ENCODE measurements at places on chromosomes 2 and 18. TPM values are rescaled to one million over a fixed set of nuclear protein-coding genes. Genes with fewer than 3 reads are reported as not detected.

DNA sequence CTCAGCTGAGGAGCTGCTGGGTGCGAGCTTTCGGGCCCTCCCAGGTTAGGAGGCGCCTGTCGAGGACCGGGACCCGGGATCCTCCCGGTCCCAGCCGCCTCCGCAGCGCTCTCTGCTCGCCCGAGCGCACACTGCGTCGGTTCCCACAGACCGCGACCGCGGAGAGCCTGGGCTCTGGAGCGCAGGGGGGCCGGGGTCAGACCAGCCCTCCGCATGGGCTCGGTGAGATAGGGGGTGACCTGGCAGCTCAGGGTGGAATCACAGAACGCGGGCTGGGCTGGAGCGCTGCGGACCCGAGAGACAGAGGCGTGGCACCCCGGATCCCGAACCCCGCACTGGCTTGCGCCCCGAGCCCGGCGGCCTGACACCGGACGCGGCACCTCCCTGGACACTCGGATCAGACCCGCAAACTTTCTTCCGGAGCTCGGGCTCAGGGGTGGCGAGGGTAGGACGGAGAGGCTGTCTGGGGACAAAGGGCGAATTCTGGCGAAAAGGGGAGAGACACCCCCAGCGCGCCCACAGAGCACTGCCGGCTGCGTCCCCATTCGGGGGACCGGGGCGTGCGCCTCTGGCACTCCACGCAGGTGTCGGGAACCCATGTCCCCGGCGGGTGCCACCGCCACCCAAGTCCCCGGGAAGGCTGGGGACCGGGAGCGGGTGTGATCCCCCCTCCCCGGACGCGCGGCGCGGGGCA lies 612 bp downstream of the DIPK1C start:
- DNase-seq, result no peak

- DNase-seq, result no peak
Measured at GRCh38 chr2:20037660-20038059, 13.8 kb downstream of the LAPTM4A start.

GRCh38 chr2:126644630-126645191 lies 11.2 kb upstream of the GYPC start:
- no peak for DNase-seq

The RAPGEF4 gene
- 45.1 TPM for total RNA-seq

GRCh38 chr2:102187496-102188150 lies 800 bp downstream of the IL1RL2 start:
- DNase-seq, result no peak

The GPR45 gene
- 1.5 TPM for total RNA-seq

GRCh38 chr2:67873916-67874315 lies 188.9 kb downstream of the C1D start:
- no peak for DNase-seq
